ENCODE measurements at places on chromosomes 1 and 21.

GRCh38 chr1:20883766-20884165 lies 96.7 kb upstream of the HP1BP3 start:
- no peak for DNase-seq

DNA sequence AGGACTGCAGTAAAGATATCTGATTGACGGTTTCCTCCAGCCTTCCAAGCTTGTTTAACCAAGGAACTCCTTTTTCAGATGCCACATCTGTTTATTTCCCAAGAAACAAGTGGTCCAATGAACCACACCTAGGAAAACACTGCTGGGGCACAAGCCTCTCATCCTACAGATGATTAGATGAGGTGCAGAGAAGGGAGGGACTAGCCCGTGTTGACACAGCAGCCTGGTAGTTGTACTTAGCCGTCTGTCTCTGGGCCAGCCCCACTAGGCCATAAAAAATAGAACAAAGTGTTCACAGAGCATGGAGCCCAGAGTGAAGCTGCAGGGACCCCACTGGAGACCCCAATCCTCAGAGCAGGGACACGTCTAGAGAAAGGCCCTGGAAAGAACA lies 32.1 kb downstream of the LRP8 start:
- no peak for DNase-seq

GRCh38 chr1:3943806-3944577 lies 43.9 kb upstream of the C1orf174 start:
- DNase-seq, result no peak

DNA sequence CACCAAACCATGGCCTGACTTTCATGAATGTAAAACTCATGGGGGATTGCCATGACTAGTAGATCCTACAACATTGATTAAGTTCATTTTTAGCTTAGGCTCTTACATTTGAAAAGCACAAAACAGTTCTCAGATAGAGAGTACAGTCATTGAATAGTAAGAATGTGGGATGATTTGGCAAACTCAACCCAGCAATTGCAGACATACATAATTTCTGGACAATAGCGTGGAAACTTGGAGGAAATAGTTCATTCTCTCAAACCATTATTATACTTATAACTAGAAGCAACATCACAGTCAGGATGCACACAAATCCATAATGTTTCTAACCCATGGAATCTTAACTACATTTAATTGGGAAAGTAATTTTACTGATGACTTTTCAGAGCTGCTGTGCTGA lies 598.2 kb downstream of the LMO4 start:
- no peak for DNase-seq

DNA sequence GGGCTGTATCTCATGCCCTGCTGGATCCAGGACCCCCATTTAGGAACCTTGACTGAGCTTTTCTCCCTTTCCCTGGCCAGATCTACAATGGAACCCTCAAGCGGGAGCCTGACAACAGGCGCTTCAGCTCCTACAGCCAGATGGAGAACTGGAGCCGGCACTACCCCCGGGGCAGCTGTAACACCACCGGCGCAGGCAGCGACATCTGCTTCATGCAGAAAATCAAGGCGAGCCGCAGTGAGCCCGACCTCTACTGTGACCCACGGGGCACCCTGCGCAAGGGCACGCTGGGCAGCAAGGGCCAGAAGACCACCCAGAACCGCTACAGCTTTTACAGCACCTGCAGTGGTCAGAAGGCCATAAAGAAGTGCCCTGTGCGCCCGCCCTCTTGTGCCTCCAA lies 29.8 kb downstream of the PKP1 start:
- DNase-seq, result no peak

DNA sequence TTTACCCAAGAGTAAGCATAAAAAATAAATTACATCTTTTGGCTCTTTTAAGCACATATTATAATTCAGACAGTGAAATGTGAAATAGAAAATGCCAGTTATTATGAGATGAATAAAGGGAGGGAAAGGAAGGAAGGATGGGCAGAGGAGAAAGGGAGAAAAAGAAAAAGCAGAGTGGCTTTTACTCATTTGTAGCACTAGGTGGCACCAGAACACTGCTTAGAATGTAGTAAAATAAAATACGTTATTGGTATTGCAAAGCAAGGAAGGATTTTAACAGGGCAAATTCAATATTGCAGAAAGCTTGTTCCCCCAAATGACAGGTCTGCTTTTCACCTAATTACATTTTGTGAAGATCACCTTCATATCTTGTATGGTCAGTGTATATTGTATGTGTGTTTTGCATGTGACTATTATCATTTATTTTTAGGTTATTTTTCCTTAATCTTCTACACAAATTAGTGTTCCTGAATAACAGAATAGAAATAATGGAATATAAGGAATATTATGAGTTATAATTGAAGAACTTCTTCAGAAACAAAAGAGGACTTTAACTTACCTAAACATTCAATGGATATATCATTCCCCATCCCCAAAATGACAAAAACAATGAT lies 9.1 kb upstream of the PCNX2 start:
- no peak for DNase-seq
